Stimulated activated CD8-positive, alpha-beta memory T cell treated with anti-CD3 and anti-CD28 coated beads, Interleukin-4, amount 100 ng/mL, for 4 hours (primary cell): ENCODE measurements at places on chromosomes 4 and X.

DNA sequence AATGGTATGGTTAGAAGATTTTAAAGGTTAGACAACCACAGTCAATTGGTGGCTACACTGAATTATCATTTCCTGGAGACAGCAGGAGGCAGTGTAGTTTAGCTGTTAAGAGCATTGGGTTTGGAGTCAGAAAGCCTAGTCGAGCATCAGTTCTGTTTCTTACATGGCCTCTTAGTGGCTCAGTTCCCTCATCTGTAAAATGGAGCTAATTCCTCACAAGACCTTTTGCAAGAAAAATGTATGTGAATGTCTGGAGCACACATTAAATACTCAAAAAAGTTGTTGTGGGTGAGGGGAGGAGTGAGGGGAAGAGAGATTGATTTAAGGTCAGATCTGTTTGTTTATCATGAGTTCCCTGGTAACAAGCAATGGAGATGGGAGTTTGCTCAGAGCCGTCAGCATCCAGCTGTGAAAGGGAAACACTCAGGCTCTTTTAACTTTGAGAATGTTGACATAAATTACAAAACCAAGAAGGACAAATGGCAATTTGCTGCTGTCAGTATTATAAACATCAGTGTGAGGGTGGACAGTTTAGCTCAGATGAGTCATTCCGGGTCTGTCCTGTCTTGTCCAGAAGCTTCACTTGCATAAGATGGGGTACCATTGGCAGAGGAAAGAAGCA is 98.2 kb upstream of the PGRMC2 start:
- no peak for DNase-seq

- no peak for DNase-seq
Observed at GRCh38 chrX:133045986-133046385, 50.9 kb downstream of the USP26 start.

GRCh38 chr4:17469931-17470674 is 41.8 kb downstream of the QDPR start:
- DNase-seq, result no peak

GRCh38 chrX:68086709-68087108 is 346.6 kb downstream of the OPHN1 start:
- DNase-seq, result no peak

DNA sequence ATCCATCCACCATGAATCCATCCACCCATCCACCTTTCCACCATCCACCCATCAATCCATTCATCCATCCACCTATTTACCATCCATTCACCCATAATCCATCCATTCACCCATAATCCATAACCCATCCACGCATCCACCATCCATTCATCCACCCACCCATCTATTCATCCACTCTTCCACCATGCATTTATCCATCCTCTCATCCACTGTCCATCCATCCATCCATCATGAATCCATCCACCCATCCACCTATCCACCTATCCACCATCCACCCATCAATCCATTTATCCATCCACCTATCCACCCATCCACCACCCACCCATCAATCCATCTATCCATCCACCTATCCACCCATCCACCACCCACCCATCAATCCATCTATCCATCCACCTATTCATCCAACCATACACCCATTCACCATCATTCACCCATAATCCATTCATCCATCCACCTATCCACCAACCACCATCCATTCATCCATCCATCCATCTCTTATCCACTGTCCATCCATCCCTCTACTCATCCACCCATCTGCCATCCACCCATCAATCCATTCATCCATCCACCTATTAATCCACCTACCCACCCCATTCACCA is 179.7 kb upstream of the PSAPL1 start:
- no peak for DNase-seq
